Bronchial smooth muscle cell (primary cell): ENCODE measurements at places on chromosomes 2 and 18. TPM values are rescaled to one million over a fixed set of nuclear protein-coding genes. Genes with fewer than 3 reads are reported as not detected.

Gene NAGK
- total RNA-seq: 70.6 and 106 TPM in 2 replicates

Gene SH3BP4
- 21.6 and 22.8 TPM in 2 replicates for total RNA-seq

Gene UGT1A10
- total RNA-seq: not detected in 2 replicates

Gene GCG
- not detected in 2 replicates for total RNA-seq

Gene TUBA4B
- total RNA-seq: under 0.01 TPM in 1 of 2 replicates, not detected in the other

Gene CDK5R2
- not detected in 2 replicates for total RNA-seq

Gene FAM237A
- not detected in 2 replicates for total RNA-seq

Gene TUBA4A
- total RNA-seq: 9.4 and 17.8 TPM in 2 replicates
